Esophagus mucosa (tissue), 1 donor: ENCODE measurements at places on chromosomes 6 and 20.
A peak's percentile ranks its signal among the peaks of the same experiment; 100 is the strongest.

DNA sequence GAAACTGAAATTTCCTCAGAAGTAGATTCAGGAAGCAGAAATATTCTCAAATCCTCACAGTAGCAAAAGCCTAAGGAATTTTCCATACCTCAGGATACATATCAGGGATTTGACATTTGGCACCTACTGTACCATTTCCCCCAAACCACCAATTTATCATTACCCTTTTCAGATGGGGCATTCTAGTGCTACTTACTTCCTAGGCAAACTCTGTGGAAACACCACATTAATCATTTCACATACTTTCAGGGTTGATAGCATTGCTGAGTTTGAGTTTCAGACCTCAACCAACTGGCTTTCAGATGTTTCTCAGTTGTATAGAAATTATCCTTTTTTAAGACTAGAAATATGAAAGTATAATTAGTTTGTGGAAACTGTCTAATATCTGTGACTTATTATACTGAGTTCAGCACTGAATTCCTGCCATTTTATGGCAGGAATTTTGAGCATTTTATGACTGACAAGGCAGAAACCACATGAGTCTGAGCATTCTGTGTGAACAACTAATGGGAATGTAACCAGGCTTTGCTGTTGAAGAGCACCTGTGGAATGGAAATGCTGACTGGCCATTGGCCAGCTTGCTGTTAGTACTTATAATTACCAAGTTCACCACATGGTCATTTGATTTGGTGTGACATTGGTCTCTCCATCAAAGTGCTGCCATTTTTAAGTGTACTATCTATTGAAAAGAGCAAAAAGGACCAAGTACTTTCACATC, 35.1 kb upstream of the IRAK1BP1 start:
- no peak for ATAC-seq

DNA sequence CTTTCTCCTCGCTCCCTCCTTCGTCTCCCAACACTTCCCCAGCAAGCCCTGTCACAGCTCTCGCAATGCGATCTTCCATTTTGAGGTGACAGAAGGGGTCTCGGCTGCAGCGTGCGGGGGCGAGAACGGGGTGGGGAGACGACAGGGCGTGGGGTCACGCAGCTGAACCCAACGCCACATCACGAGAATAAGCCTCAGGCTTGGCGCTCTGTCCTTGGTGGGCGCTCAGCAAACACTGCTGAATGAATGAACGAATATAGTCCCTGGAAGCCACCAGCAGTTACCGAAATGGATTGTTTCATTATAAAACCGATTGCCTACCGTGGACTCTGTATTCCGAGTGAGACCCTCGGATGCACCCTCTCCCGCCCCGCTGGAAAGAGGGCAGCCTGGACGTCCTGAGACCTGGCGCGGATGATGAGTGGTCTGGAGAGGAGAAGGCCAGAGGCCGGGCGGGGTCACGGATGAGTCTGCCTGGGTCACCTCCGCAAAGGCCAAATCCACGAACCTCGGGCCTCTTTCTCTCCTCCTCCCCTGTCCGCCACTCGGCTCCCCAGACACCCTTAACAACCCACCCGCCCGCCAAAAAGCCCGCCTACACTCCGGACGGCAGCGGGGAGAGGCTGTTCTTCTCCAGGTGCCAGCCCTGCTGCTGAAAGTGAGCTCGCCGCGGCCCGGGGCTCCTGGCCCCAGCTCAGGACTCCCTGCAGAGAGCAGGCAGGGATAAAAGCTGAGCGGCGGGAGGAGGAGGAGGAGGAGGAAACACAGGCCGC, 3.7 kb downstream of the NRN1 start:
- no peak for ATAC-seq

GRCh38 chr20:50409495-50409894, 100.7 kb upstream of the PTPN1 start:
- no peak for ATAC-seq

GRCh38 chr6:148837941-148838340, 91.1 kb downstream of the UST start:
- ATAC-seq, result no peak

DNA sequence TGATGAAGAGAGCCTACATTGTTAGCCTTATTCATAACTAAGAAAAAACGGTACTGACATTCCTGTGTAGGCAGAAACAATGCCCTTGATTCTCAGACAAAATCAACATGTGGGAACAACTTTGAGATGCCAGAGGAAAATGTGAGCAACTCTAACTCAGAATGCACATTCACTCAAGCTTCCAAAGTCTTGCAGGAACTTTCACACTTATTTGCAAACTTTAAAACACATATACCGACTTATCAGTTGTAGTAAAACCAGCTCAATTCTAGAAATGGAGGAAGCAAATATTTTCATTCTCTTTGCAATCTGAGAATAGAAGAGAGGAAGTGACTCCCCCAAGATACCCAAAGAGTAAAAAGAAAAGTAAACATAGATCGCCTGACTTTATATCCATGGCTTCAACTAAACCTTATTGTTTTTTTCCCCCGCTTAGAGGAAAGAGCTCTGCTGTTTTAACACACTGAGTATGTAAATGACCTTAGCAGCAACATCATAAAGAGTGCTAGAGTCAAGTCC, 117.6 kb downstream of the EPB41L2 start:
- no peak for ATAC-seq

GRCh38 chr6:89610149-89610642, 28.4 kb downstream of the LYRM2 start:
- ATAC-seq, result peak; percentile 66

GRCh38 chr6:143689852-143690251, 12.1 kb downstream of the PHACTR2 start:
- no peak for ATAC-seq

GRCh38 chr6:37801605-37801940, 18.0 kb upstream of the ZFAND3 start:
- ATAC-seq, result no peak

DNA sequence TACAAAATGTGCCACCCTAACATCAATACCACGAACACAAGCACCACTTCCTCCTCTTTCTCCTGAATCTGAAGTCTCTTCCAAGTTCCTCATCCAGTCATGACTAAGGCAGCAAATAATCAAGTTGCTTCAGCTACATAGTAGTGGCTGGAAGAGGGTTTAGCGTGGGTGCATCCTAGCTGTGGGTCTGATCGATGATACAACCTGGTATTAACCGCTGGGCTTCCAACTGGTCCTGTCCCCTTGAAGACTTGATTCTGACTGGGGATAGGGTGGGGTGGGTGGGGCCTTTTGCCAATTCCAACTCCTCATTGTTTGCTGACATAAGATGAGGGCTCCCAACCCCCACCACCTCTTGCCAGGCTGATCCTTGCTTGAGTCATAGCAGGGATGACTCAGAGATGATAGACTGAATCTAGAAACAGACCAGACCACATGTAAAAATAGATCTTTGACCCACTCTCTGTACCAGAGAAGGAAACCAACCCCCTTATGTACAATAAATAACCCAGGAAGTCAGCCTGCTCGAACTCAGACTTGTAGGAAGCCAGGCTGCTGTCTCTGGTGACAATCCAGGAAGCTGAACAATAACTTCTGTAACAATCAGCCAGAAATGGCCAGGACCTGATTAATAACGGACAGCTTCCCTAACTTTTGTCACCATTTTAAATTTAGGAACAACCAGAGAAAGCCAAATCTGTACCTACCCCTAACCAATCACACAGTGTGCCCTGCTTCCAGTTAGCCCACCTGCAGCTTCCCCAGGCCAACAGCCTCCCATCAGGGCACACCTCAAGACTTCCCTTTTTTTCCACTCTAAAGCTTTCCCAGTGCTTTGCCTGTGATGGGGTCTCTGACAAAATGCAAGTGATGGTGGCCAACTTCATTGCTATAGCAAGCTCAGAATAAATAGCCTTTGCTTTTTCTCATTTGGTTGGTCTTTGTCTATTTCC, 68.9 kb upstream of the FAM184A start:
- peak; percentile 86 for ATAC-seq

- peak; percentile 50 for ATAC-seq
Observed at GRCh38 chr6:148175550-148176188, 167.0 kb upstream of the SASH1 start.
